Stimulated activated CD4-positive, alpha-beta T cell treated with anti-CD3 and anti-CD28 coated beads, Interleukin-1b, Interleukin-23, amount 100 ng/mL, for 1 hour (primary cell): ENCODE measurements at places on chromosomes 3 and 15.

DNA sequence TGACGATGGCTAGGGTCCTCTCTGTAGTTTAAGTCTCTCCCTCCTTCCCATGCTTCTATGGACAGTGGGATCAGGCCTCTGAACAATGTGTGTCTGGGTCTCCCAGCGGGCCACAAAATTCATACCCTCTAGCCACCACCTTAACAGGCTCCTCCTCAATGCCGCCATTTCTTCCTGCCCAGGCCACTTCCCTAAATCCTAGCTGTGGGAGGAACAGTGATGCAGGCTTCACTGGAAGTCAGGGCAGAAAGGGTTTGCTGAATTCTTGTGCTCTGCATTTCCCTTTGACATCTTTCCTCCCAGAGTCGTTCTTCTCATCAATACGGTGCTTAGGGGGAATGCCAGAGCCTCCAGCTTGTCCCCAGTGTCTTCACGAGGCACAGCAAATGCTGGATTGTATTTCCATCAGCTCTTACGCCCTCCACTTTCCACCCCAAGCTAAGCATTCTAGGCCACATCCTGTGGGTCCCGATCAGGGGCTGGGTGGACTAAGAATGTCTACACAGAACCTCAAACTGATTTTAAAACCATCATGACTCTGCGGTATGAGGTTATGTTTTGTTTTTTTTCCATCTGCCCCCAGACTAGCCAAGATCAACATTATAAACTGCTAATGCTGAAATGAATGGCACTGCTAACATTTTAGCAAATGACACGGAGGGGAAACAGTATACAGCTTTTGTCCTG lies 11.9 kb upstream of the LDHAL6B start:
- DNase-seq: no peak

DNA sequence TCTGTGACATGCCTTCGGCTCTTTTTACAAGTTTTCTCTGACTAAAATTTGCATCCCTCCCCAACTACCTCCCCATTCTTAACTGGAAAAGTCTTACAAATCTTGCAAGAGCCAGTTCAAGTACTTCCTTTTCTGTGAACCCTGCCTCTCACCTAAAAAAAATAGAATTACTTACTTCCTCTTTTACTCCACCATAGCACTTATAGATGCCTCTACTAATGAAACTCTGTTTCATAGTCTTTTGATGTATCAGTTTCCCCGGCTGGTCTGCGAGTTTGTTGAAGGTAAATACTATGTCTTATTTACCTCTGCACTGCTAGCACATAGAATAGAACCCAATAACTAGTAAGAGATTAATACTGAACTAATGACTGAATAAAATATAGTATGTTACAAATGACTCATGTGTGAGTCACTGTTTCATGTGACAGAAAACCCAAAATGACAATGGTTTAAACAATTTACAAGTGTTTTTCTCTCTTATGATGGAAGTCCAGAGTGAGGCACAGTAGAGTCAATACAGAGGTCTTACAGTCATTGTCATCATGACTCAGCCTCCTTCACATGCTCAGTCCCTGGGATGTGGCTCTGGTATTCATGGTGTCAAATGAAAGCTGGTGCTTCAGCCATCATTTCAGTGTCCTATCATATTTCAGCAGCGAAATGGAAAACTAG lies 393.5 kb downstream of the RSL24D1 start:
- no peak for DNase-seq

GRCh38 chr15:59687836-59688235 lies 1.3 kb downstream of the BNIP2 start:
- DNase-seq: no peak

DNA sequence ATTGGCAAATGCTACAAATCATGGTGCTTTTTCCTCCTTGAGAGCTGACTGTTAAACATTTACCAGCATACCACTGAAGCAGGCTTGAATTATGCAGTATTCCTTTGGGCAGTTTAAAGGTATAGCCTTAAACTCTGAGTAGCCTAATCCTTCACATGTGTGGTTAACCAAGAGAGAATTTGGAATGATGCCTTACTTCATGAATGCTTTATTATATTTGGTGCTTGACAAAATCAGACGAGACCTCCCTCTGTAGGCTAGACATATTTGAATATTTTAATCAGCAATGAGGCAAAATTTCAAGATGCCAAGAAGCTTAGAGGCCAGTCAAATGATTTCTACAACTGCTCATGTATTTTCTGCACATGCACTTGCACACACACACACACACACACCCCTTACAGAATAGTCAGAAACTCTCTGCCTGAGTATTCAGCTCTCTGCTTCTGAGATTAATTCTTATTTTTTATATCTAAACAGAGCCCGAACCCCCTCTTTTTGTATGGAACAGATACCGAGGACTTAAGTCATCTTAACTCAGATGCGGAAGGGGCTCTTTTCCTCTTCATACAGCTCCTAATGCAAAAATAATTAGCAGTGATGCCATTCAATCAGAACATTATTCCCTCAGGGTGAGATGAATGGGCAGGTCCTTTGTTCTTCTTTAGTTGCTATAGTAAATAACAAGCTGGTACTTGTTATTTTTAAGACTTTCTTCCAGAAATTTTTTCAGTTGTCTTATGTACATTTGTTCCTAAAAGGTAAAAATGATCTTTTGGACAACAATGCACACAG lies 195.5 kb upstream of the TMC3 start:
- DNase-seq: no peak

DNA sequence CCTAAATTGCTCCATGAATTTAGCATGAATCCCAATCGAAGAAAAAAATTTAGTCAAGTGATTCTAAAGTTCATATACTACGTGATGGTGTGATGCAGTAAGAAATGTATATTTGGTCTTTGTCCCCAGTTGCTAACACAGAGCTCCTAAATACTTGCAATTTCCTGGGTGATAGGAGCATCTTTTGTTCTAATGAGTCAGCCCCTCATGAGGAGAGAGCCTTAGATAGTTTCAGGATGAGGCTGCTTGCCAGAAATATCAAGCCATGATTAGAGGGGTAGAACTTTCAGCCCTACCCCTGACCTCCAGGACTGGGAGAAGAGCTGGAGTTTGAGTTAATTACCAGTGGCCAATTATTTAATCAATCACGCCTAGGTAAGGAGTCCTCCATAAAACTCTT lies 170.2 kb downstream of the PDE8A start:
- no peak for DNase-seq

DNA sequence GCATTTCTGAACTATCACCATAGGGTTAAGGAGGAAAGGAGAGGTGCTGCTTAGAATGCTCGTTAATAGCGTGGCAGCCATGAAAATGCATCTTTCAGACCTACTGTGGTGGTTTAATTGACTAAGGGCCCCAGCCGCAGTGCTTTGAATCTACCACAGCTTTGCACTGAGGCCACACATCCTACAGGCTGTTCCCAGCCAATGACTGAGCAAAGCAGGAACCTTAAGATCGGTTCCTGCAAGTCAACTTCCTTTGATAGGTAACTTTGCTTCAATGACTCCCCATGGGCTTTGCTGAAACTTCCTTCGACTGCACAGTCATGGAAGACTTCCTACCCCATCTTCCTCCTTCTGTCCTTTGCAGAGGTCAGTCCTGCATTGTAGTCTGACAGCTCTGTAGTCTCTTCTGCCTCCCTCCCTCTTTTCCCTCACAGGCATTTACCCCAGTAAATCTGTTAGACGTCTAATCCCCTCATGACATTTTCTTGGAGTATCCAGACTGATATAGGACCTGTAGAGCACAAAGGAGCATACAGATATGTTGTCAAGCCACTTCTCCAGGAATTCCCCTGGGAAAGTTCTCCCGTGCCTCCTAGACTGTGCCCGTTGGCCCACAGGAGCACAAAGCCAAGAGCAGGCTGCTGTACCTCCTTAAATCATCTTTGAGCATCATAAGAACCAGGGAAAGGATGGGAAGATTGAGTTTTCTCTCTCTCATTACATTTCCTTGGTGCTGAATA lies 2.6 kb upstream of the BCL2A1 start:
- no peak for DNase-seq

DNA sequence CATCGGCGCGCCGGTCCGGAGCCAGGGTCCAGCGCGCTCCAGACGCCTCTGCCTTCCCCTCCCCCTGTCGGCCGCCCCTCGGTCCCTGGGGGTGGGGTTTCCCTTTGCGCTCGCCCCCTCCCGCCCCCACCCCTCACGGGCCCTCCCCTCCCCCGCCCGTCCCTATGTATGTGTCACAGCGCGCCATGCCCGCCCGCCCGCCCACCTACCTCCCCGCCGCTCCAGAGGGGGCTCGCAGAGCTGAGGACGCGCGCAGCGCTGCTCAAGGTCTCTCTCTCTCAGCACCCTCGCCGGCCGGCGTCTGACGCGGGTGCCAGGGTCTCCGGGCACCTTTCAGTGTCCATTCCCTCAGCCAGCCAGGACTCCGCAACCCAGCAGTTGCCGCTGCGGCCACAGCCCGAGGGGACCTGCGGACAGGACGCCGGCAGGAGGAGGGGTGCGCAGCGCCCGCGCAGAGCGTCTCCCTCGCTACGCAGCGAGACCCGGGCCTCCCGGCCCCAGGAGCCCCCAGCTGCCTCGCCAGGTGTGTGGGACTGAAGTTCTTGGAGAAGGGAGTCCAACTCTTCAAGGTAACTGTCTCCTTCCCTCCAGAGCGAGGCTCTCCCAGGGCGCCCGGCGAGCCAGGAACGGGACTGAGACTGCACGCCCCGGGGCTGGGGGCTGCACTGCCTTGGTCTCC lies at the start of gene ACAN:
Gene ACAN (plus strand): TSS at position 196 of the 679 bp plus-strand sequence. CDS start 32,771 bp downstream, outside the sequence.
- no peak for DNase-seq

GRCh38 chr3:50163572-50164455 lies 8.7 kb downstream of the SEMA3F start:
- DNase-seq: no peak

DNA sequence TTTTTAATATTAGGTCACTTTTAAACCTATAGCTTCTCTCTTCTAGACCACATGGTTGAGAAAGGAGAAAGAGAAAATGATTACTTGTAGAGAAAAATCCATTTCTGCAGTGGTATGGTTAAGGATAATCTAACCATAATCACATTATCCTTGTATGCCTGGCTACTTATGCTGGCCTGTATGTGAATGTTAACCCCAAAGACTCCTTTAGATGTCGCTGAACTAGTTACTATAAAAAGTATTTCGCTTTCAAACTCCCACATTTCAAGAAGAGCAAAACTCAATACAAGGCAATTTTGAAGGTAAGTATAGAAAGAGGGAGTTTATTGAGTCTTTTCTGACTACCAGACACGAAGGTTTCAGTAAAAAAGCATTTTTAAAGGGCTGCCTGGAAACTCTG lies 2.2 kb downstream of the KCTD6 start:
- DNase-seq: no peak

GRCh38 chr3:9512456-9513045 lies 41.1 kb downstream of the LHFPL4 start:
- no peak for DNase-seq

GRCh38 chr15:50718700-50719125 lies 32.1 kb upstream of the TRPM7 start:
- no peak for DNase-seq

DNA sequence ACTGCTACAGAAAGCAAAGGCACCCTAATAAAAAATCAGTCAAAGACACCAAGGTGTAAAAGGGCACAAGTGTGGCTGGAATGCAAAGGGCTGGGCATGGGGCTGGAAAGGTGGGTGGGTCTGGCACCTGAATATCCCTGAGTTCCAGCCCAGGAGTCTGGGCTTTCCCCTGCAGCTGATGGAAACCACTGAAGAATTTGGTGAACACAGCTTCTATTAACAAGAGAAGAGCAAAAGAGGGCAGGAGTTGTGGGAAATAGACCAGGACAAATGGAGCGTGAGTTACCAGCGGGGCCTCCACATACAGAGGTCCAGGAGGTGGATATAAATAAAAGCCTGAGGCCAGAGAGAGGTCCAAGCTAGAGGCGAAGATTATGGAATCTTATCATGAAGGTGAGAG lies 45.1 kb upstream of the TPM1 start:
- no peak for DNase-seq

GRCh38 chr3:8595695-8596115 lies 48.9 kb downstream of the SSUH2 start:
- DNase-seq: no peak

GRCh38 chr15:77797270-77797669 lies 164.6 kb upstream of the LINGO1 start:
- no peak for DNase-seq

- DNase-seq: no peak
Measured at GRCh38 chr3:126267169-126267975, 87.0 kb upstream of the ALDH1L1 start.

DNA sequence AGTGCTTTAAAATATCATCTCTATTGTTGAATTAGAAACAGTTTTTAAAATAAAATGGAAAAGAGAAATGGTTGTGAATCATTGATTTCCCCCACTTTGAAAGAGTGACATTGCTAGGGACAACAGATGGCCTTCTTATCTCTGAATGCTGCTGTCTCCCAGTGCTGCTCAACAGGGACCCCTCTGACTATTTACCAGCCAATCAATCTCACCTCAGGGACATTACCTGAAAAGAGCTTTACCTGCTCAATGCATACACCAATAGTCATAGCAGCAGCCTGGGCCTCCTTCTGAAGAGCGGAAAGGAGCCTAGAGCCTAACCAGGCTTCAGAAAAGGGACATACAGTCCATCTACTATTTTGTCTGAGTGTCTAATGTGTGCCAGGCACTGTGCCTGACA lies 162.8 kb downstream of the CGGBP1 start:
- no peak for DNase-seq

- no peak for DNase-seq
Measured at GRCh38 chr3:117567382-117567781, 857.8 kb downstream of the TUSC7 start.

GRCh38 chr3:170064108-170064507 lies 26.3 kb downstream of the GPR160 start:
- DNase-seq: no peak

- no peak for DNase-seq
Measured at GRCh38 chr15:66756295-66756694, 54.3 kb downstream of the SMAD6 start.

GRCh38 chr3:156691920-156692319 lies 17.5 kb downstream of the TIPARP start:
- no peak for DNase-seq

GRCh38 chr3:32817257-32817557 lies 590 bp upstream of the TRIM71 start:
- no peak for DNase-seq

- no peak for DNase-seq
Measured at GRCh38 chr15:39404767-39405181, 176.1 kb upstream of the THBS1 start.

- DNase-seq: no peak
Measured at GRCh38 chr15:47432826-47433225, 284.5 kb upstream of the SEMA6D start.

GRCh38 chr3:20668411-20668810 lies 482.4 kb upstream of the SGO1 start:
- no peak for DNase-seq

DNA sequence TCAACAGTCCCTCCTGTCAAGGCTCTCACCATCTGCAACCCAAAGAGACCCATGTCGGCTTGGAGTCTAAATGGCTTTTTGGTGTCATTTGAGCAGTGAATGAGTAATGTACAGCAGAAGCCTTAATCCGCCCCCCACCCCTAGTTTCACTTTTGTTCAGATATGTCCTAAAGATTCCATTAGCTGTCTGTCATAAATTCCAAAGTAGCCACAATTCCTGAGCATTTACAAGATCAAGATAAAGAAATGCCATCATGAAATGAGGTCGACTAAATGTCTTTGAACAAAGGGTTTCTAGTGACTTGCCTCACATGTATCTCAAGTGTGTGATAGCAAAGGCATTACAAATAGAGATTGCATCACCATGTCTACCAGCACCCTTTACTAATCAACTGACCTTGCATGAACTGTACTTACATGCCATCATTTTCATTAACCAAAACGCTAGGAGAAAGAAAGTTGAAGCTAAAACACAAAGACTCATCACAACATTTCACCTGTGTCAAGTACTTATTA lies 123.8 kb upstream of the PHLDB2 start:
- DNase-seq: no peak

- no peak for DNase-seq
Measured at GRCh38 chr3:119257654-119258410, 17.2 kb upstream of the B4GALT4 start.

- no peak for DNase-seq
Measured at GRCh38 chr3:132703733-132704132, 18.5 kb downstream of the NPHP3 start.
